Hematopoietic multipotent progenitor cell treated with erythropoietin and hydrocortisone succinate and interleukin-3 and kit ligand, for 6 days (in vitro differentiated cells): ENCODE measurements at places on chromosomes 1 and 21.

DNA sequence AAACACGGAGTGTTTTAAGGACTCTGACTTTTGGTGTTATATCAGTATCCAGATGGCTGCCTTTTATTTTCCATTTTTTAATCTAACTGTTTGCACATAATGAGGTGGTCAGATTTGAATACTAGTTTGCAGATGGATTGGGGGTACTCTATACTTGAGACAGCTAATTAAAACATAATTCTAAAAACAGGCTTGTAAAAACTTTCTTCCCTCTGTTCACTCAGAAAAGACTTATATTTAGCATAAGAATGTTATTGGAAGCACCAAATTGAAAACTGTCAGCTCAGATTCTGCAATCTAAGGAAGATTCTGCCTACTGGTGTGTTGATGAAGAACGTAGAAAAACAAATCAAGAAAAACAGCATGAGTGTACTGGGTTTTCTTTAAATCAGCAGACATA, 44.0 kb upstream of the NRIP1 start:
- no peak for DNase-seq

DNA sequence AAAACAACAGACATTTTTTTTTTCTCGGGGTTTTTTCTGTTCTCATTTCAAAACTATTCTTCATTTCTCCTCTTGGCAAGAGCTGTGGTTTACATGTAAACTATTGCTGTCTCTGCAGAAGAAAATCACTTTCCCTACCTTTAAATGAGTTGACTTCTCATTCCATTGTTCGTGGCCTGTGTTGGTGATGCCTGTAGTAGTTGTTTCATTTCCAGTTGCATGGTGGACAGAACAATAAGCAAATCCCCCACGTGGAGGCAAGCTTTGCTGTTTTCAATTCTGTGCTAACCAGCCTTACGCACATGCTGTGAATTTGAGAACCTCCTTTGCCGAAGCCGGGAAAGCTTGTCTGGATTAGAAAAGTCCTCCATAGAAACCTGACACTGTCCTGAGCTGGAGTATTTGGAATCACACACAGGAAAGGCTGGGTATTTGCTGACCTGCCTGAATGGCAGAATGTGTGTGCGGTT, 26.2 kb upstream of the MAP3K7CL start:
- DNase-seq = no peak

GRCh38 chr1:116470671-116471070, 97.6 kb downstream of the ATP1A1 start:
- no peak for DNase-seq

GRCh38 chr1:94425821-94426484, 7.8 kb downstream of the ABCD3 start:
- DNase-seq = no peak

GRCh38 chr21:40760821-40761220, 86.1 kb downstream of the DSCAM start:
- no peak for DNase-seq

DNA sequence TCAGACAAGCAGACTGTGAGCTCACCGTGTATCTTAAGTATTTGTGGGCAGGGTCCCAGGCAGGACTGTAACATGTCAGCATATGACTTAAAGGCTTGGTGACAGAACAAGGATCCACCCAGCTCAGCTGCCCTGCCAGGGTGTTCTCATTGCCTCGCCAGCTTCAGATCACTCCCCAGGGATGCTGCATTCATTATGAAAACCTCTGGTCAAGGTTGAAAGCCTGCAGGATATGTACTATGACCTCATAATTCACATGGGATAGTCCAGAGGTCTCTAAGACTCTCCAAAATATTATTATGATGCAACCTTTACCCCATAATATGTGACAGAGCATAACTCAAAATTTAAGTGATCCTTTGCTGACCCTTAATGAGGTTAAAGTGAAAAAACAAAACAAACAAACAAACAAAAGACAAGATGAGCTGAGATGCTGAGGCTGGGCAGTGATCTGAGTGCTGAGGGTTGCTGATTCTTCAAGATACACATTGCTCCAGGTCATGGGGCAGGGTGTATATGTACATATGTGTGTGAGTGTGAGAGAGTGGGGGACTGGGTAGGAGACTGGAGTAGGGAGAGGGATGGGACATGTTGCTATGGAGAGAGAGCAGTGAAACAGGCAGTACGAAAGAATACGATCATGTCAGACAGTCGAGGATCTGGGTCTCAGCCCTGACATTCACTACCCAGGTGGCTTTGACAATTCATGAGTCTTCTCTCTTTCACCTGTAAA, 98.8 kb upstream of the DUSP10 start:
- no peak for DNase-seq

DNA sequence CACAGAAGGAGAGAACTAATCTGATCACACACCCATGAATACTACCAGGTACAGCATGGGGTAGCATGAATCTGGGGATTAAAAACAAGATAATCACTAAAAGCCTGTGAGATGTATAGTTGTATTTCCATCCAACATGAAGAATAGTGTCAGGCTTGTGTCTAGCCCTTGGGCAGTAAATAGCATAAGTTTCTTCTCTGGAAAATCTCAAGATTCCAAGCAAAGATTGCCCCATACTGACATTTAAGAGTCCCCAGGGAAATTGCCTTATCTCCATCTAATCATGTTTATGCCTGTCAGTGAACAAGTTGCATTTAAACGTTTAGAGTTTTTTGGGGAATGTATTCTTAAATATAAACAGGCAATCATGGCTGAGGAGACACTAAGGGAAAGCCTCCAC, 109.2 kb upstream of the SERTAD4 start:
- DNase-seq = no peak

DNA sequence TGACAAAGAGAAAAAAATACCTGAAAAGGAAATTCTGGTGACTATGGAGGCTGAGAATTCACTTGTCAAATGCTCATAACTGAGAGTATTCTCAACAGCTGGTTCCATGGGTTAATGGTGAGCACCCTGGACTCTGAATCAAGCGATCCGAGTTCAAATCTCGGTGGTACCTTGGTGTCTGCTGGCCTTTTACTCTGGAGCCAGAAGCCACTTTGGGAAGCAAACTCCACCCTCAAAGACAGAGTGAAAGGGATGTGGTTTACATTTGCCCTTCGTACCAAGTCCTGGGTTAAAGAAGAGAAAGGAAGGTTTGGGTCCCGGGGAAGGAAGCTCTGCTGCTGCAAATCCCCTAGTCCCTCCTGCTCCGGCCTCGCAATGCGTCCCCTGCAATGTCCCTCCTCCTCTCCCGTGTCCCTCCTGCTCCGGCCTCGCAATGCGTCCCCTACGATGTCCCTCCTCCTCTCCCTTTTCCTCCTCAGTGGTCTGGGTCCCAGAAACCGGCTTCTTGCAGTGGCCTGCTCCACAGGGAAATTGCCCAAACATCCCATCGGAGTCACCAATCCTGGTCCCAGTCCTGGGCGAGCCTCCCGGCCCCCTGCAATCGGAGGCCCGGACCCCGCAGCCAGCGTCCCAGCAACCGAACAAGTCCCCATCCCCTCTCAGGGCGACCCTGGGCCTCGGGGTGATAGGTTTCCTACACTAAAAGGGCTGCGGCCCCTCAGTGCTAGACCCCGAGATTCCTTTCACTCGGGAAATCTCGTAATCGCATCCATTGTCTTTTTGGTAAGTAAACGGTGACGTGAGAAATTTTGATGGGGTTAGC, 129.4 kb downstream of the PPIAL4G start:
- peak; percentile 50 for DNase-seq

DNA sequence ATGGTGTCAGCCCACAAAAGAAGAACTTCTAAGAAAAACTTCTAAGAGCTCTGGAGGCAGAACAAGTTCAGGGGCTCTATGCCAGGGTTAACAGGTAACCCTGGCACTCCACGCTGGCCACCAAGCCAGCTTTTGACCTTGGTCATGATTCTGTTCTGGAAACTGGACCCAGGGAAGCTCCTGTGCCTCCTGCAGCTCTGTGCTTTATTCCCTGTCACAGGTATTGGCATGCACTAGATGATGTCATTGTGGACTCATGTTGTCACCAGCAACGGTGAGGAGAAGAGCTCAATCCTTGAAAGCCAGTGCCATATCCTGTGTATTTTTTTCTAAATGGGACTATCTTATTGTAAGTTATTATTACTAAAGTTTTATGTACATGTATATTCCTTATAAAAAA, 56.7 kb upstream of the GCLM start:
- no peak for DNase-seq

DNA sequence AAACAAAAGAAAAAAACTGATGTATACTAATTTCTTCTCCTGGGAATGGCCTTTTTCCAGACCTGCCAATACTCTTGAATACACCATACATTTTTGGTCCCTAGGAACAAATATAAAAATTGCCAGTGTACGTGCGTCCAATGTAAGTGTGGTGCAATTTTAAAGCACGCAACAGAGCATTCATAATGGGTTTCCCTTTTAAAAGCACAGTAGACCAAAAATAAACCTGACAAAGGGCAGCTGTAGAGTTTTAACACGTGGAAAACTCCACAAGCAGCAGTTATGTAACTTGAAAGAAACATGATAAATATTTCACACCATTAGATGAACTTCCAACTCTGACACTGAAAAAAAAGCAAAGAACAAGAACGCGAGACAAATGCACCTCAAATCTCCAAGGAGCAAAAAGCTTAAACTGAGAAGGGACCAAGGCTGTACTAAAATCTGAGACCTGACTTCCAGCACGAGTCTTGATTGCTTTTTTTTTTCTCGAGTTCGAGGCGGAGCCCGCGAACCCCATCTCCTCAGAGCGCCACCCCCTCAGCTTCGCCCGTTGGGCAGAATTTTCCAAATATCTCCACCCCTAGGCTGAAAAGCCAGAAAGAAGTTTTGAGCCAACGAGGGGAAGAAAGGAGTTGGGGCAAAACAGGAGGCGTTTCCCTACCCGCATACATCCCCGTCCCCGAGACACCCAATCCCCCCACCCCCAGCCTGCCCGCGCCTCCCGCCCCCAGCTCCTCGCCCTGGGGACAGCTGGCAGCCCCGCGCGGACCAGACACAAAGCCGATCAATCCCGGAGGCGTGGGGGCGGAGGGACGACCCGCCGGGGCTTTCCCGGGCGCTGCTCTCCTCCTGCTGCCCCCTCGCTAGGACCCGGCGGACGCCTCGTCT, at the start of gene JAM2:
TSS of gene JAM2 (plus strand) at position 599 of the 891 bp plus-strand sequence. CDS start 564 bp downstream, outside the sequence.
- DNase-seq = peak; percentile 9

DNA sequence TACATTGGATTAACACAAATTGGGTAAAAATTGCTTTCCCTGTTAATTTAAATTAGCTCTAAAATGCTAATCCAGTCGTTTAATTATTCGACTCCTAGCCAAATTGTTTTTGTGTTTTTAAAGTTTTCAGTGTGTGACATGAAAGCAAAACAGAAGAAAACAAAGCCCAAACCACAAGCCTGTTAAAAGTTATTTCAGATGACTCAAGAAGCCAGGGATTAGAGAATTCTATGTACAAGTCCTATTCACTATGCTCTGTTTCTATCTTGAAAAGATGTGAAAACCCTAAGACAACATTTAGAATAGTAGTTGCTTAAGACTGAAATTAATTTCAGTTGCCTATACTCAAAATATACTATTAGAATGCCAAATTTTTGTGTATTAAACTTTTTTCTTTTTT, 294.8 kb upstream of the ADAMTS5 start:
- DNase-seq = no peak

DNA sequence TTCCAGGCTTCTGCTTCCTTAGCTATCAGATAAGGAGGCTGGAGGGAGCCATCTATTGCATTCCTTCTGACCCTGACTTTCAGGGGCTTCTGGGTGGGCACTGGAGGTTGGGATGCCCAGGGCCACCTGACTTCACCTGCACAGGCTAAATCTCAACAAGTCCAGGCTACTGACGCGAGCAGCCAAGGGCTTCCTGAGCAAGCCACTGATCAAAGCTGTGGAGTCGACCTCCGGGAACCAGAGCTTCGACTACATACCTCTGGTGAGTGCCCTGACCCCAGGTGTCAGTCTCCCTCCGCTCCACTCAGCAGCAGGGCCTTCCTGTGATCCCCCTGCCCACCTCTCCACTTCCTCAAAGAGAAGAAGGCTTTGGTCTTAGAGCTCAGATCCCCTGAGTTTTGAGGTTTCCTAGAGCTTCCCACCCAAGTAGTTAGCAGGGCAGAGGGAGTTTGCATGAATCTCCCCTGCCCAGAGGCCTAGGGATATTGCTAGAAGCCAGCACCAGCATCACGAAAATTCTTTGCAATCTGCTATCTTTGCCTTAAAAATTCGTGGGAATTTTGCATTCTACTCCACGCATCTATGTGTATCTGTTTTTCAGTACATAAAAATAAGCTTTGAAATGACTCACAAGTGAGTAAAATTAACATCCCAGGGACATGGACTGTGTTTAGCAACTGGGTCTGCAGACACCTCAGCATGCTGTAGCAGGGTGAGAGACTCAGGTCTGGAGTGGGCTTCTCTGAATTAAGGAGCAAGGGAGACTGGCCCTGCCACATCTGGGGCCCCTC, 61.4 kb downstream of the VWA5B1 start:
- no peak for DNase-seq

GRCh38 chr1:189301235-189301634, 1176.4 kb downstream of the BRINP3 start:
- DNase-seq = no peak

GRCh38 chr21:44547656-44548331, 3.5 kb downstream of the KRTAP10-2 start:
- no peak for DNase-seq

DNA sequence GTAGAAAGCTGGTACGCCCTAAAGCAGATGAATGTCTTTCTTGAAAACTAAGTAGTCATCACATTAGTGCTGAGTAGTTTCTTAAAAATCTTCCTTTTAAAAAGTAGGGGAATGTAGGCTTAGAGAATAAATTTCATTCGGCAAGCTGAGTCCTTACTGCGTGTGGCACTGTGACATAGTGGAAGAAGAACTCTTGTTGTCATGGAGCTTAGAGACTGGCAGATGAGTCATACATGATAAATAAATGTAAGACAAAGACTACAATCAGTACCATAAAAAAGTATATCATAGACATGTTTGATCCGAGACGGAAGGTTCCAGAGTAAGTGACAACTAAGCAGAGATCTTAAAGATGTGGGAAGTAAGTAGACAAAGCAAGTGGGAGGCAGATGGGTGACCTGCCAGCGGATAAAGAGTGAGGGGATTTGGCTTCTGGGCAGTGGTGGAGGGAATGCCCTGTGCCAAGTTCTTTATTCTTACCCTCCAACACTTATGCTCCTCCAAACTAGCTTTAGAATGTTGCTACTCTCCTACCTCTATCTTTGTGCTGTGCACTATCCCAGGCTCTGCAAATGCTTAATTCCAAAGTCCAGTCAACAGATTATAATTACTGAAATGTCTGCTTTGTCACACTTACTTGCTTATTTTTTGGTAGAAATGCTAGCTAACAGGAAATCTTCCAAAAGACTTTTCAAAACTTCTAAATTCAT, 608.5 kb upstream of the USP24 start:
- DNase-seq = no peak

DNA sequence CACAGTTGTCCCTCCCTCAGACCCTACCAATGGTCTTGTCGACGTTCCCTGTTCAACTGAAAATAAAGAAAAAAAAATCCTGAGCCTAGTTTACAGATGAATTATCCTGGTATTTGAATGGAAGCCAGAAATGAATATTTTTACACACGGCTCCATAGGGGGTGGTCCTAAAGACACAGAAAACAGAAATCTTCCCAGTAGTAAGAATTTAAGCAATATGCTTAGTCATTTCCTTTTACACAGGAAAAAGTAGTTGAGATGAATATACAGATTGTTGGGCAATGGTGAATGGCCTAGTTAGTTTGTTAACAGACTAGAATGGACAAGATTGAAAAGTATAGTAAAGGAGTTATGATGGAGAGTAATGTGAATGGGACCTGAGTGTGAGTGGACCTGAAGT, 67.4 kb downstream of the RGS18 start:
- DNase-seq = peak; percentile 22
